ENCODE measurements at places on chromosomes 12 and 14. TPM values are rescaled to one million over a fixed set of nuclear protein-coding genes. Genes with fewer than 3 reads are reported as not detected.

HOXC11 gene
- not detected for total RNA-seq

MYH6 gene
- total RNA-seq = 3.4 TPM

TAS2R9 gene
- not detected for total RNA-seq

DNA sequence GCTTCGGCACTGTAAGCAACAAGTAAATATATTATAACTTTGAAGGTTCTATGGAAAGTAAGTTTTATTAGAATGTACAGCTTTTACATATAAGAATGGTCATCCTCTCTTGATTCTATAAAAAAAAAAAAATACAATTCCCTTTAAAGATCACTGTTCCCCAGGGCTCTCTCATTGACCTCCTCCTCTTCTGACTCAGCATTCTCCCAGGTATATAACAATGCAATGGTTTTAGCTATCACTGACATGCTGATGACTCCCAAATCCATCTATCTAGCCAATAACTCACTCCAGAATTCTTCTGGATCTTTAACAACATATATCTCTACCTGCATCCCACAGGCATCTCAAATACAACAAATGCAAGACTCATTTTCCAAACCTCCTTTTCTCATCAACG lies 62.7 kb downstream of the EEA1 start:
- peaks cover 8% of the 10 kb centered on the region for H3K36me3 ChIP-seq
- no peak overlapping the region for H3K27ac ChIP-seq
- peaks cover 4% of the 10 kb centered on the region for H3K4me1 ChIP-seq
- no peak overlapping the region for H3K4me3 ChIP-seq

GZMH gene
- total RNA-seq = 4.7 TPM

GRCh38 chr12:123388951-123389559 lies 5.1 kb downstream of the KMT5A start:
- H3K27ac ChIP-seq = peak overlapping the region; percentile 85
- peaks cover 48% of the 10 kb centered on the region for H3K4me1 ChIP-seq
- peaks cover 34% of the 10 kb centered on the region for H3K36me3 ChIP-seq
- DNase-seq = no peak
- no peaks in the 10 kb centered on the region for H3K27me3 ChIP-seq

DNA sequence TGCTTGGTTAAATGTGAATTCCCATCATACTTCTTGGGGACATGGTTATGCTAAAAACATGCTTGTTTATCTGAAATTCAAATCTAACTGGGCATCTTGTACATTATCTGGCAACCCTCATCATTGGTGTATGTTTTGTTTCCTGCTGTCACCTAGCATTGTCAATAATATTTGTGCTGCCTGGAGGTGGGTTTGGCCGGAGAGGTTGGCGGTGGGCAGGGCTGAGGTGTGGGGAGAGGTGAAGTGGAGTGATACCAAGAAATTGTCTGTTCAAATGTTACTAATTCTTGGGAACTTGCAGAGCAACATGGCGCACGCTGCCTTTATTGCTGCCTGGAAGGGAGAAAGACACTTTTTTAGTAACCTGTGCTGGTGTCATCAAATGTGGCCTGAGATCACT lies 280.5 kb downstream of the VRK1 start:
- H3K36me3 ChIP-seq = no peaks in the 10 kb centered on the region
- no peaks in the 10 kb centered on the region for H3K4me1 ChIP-seq
- H3K4me3 ChIP-seq = no peak overlapping the region

SOX5 gene
- 20.1 TPM for total RNA-seq

DNA sequence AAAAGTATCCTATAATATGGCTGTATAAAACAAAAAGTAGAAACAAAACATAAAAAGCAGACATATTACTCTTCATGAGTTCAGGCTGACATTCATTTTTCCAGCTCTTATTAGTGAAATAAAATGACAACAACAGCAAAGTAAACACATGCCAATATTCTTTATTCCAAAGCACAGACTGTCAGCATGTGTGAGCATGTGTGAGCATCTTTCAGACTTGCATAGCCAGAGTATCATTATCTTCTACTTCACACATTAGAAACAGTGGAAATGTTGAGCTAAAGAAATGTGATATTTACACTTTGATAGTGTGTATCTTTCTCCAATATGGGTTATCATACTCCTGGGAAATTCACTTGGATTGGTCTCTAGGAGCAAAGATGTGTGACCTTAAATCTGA lies 476.6 kb upstream of the TMEM132C start:
- H3K4me1 ChIP-seq = no peaks in the 10 kb centered on the region
- no peak overlapping the region for H3K4me3 ChIP-seq
- no peak for DNase-seq
- H3K27ac ChIP-seq = no peak overlapping the region

DNA sequence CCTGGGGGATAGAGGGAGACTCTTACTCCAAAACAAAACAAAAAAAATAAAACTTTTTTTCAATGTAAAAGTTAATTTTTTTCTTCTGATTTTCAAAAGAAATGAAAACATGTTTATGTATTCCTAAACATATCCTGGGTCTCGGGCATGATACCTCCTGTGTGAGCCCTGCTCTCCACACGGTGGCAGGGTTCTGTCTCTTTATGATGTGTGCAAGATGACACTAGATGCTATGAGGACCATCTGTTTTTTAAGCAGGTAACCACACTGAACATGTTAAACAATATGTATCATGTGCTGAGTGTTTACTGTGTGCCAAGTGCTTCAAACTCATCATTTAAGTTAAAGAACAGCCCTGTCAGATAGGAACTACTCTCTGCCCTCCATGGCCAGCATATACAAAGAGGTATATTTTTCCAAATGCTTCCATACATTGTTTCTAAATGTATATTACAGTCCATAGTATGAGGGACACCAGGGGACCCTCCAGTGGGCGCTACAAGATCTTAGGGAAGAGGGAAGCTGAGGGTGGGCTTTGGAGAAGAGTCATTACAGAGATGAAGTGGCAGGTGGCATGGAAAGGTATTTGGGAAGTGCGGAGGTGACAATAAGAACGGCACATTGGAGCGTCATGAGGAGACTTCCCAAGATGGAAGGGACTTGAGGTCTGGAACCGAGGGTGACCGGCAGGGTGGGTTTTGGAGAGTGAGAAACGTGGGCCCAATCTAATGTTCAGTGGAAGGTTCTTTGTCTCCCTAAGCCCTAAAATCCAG lies 28.5 kb downstream of the FOS start:
- DNase-seq = peak; percentile 21
- H3K27me3 ChIP-seq = no peaks in the 10 kb centered on the region
- peaks cover 20% of the 10 kb centered on the region for H3K4me1 ChIP-seq
- no peak overlapping the region for H3K27ac ChIP-seq
- H3K36me3 ChIP-seq = no peaks in the 10 kb centered on the region
- no peak overlapping the region for H3K4me3 ChIP-seq

GRCh38 chr12:109475993-109476806 lies 900 bp downstream of the KCTD10 start:
- H3K27me3 ChIP-seq = no peaks in the 10 kb centered on the region
- peaks cover 48% of the 10 kb centered on the region for H3K4me1 ChIP-seq

MORN3 gene
- total RNA-seq = 0.67 TPM

DNA sequence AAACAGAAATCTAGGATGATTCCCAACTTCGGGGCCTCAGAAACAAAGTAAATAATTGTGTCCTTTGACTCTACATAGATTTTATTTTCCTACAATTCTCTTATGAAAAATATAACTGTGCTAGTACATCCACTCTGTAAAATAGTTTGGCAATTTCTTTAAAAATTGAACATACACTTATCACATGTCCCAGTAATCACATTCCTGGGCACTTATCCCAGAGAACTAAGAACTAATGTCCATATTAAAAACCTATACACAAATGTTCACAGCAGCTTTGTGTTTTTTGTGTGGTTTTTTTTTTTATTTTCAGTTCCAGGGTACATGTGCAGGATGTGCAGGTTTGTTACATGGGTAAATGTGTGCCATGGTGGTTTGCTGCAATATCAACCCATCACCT lies 99.0 kb downstream of the KCNH5 start:
- no peak for DNase-seq
- no peaks in the 10 kb centered on the region for H3K36me3 ChIP-seq
- no peak overlapping the region for H3K4me3 ChIP-seq
- H3K4me1 ChIP-seq = no peaks in the 10 kb centered on the region
- H3K27ac ChIP-seq = no peak overlapping the region

GRCh38 chr12:79424109-79424721 lies 266.5 kb downstream of the PAWR start:
- H3K36me3 ChIP-seq = no peaks in the 10 kb centered on the region
- H3K27me3 ChIP-seq = no peaks in the 10 kb centered on the region
- peak overlapping the region; percentile 34 for H3K27ac ChIP-seq

- no peak overlapping the region for H3K27ac ChIP-seq
- peaks cover 17% of the 10 kb centered on the region for H3K27me3 ChIP-seq
- no peak for DNase-seq
- H3K4me3 ChIP-seq = peak overlapping the region; percentile 67
Measured at GRCh38 chr12:46266382-46266791, 2.5 kb downstream of the SLC38A1 start.

ISCU gene
- 138 TPM for total RNA-seq

DNA sequence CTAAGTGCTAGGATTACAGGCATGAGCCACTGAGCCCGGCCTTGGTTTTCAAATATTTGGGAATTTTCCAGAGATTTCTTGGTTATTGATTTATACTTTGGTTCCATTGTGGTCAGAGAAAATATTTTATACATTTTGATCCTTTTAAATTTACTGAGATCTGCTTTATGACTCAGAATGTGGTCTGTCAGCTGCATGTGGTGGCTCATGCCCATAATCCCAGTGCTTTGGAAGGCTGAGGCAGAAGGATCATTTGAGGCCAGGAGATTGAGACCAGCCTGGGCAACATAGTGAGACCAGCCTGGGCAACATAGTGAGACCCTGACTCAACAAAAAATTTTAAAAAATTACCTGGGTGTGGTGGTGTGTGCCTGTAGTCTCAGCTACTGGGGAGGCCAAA lies 49.8 kb downstream of the ADCK1 start:
- no peaks in the 10 kb centered on the region for H3K27me3 ChIP-seq
- no peak for DNase-seq
- no peak overlapping the region for H3K27ac ChIP-seq
- H3K4me3 ChIP-seq = no peak overlapping the region
- no peaks in the 10 kb centered on the region for H3K4me1 ChIP-seq
- H3K36me3 ChIP-seq = no peaks in the 10 kb centered on the region

DNA sequence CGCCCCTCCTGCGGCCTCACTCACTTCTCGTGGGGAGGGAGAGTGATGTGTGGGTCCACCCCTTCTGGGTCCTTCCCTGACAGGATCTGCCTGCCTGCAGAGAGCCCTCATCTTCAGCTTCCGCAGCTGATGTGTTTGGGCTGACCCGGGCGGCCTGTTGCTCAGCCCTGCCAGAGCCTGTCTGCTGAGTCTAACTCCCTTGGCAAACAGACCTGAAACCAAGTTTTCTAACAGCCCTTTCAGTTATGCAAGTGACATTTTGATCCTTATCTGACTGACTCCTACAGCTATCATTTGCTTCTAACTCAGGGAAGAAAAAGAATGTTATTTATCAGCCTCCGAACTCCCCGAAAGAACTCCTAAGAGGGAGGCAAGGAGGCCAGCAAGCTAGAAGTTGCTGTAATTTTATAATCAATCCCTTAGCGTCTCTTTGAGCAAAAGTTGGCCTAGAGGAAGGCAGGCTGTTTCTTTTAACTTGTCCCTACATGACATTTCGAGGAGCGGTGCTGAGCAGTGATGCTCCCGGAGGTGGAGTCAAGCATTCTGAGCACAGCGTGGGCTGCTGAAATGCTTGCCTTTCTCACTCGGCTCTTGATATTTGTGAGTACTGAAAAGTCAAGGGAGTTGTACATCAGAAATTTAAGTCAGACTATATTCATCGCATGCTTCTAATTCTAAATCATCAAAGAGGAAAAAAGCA lies 31.5 kb upstream of the CACNA2D4 start:
- H3K27me3 ChIP-seq = no peaks in the 10 kb centered on the region
- peaks cover 85% of the 10 kb centered on the region for H3K36me3 ChIP-seq
- H3K4me3 ChIP-seq = no peak overlapping the region
- no peak for DNase-seq

DNA sequence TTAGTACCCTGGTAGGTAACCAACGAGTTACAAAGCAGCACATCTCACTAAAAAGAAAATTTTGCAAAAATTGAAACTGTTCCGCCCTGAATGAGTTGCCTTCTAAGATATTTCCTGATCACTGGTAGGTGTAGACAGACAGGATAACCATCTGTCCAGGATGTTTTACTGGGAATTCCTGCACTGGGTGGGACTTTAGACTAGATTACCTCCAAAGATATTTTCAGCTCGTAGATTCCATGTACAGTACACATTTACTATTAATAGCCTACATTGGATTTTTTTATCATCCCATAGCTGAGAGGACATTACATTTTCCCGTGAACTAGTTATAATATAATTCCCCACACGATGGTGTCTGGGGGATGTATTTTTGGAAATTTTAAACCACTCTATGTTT lies 139.6 kb downstream of the DYRK2 start:
- H3K27me3 ChIP-seq = no peaks in the 10 kb centered on the region
- H3K4me3 ChIP-seq = no peak overlapping the region
- no peak overlapping the region for H3K27ac ChIP-seq
- no peak for DNase-seq
- no peaks in the 10 kb centered on the region for H3K4me1 ChIP-seq

PTGR2 gene
- total RNA-seq = 12.9 TPM
